ENCODE measurements at places on chromosomes 7 and 10. TPM values are rescaled to one million over a fixed set of nuclear protein-coding genes. Genes with fewer than 3 reads are reported as not detected.

CLDN3 gene
- 35.9 TPM for total RNA-seq

MLXIPL gene
- 6.2 TPM for total RNA-seq

LLCFC1 gene
- 0.37 TPM for total RNA-seq

- no peak for DNase-seq
Observed at GRCh38 chr10:31457858-31458257, 138.8 kb downstream of the ZEB1 start.

DNA sequence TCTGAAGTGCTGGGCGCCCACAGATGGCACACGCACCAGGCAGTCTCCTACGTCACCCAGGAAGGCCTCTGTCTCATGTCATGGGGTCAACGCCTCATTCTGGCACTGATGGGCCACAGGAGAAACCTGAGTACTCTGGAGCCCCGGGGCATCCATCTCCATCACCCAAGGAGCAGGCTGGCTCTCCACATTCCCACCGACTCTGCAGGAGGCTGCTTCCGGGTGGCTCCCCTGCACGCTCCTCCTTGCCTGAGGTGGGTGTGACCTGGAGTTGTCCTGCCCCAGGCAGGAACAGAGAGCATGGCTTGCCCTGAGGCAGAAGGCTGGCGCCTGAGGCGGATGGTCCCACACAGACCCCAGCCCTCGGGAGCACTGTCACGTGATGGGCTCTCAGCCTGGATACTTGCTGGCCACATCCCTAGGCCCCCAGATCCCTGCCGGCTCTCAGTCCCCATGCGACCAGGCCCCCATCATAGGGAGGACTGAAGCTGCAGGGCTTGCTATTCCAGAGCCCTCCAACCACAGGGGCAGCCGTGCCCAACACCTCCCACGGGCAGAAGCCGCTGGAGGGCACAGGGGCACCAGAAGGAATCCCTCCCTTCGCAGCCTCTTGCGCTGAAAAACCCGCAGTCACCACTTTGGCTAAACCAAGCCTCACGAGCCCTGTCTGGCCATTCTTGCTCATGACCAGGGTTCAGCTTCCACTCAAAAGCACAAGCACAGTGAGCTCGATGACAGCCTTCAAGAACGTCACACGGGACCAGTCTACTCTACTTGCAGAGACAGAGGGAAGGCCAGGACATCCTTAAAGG is 80.7 kb downstream of the MAD1L1 start:
- peak; percentile 50 for DNase-seq

DNA sequence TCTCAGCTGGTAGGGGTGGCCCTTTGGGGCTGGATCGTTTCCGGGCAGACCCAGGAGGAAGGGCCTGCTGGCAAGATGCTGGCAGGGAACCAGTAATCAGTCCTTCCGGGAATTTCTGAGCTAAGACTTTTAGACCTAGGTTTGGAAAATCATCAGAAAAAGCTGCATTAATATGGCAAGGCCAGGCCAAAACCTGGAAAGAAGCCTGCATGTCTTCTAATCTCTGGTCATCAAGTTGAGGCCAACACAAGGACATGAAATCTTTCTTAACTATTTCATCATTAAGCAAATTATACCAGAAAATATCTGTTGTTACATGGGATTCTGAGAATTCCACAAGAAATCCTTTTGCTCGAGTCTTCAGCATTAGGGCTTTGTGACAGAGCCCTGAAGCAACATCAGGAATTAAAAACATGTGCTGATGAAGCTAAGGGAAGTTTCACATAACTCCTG is 19.9 kb downstream of the CPA1 start:
- DNase-seq = no peak

DNA sequence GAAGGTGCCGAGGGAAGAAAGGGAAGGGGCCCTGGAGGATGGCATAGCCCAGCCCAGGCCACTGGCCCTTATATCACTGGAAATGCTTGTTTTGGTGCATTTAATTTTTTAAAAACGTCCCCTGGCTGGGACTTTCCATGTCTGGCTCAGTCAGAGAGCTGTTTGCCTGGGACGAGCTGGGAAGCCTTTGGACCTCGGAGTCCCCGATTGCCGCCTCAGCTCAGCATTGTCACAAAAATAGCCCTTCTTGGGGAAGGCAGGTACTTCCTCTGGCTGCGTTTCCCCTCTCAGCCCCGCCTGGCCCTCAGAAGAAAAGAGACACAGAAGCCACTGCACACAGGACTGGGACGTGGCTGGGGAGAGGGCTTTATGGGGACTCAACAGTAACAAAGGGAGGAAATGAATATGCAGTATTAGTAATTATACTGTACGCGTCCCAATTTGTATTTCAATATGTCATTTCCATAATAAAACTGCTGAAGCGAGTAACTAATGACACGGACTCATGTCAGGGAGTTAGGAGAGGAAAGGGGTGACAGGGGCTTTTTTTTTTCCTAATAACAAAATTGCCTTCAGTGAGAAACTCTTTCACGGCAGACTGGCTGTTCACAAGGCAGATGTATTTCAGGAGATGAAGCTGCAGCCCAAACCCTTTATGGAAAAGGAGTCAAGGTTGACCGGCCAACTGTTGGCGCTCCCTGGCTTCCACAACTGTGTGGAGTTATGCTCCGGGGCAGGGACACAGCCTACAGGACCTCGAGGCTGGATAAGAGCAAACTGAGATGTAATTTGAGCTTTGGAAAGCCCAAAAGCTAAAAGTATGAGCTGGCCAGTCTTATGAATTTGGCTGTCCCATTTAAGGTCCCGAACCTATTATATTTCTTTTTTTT is 31.0 kb upstream of the MXI1 start:
- no peak for DNase-seq

GRCh38 chr10:94199565-94199964 is 163.2 kb downstream of the NOC3L start:
- DNase-seq = no peak

DNA sequence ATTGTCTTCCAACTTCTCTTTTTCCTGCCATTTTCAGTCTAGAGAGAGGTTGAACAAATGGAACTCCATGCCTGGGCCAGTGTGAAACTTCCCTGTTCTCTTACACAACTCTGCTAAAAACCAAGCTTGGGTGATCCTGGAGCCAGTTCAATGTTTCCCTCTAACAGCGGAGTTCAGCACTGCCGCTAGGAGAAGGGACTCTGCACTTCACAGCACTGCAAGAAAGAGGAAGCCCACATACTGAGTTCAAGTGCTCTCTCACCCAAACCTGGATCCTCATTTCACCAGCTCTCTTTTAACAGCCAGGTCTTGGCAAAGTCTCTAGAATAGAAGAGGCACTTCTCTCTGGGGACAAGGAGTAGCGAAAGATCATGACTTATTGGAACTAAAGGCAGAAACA is 18.8 kb downstream of the FOXI2 start:
- DNase-seq = no peak

DNA sequence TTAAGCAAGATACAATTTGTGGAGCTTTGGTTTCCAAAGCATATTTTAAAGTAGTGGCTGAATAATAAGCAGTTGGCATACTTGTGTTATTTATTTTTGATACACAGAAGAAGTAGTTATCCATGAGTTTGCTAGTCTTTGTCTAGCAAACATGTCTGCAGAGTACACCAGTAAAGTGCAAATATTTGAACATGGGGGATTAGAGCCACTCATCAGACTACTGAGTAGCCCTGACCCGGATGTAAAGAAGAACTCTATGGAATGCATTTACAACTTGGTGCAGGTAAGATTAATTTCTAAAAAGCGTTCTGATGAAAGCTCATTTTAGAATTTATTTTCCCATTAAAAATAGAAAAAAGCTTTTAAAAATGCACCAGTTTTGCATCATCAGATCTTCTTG is 31.4 kb downstream of the ARMC3 start:
- no peak for DNase-seq

- no peak for DNase-seq
Observed at GRCh38 chr7:140586516-140586915, 54.1 kb downstream of the DENND2A start.

DNA sequence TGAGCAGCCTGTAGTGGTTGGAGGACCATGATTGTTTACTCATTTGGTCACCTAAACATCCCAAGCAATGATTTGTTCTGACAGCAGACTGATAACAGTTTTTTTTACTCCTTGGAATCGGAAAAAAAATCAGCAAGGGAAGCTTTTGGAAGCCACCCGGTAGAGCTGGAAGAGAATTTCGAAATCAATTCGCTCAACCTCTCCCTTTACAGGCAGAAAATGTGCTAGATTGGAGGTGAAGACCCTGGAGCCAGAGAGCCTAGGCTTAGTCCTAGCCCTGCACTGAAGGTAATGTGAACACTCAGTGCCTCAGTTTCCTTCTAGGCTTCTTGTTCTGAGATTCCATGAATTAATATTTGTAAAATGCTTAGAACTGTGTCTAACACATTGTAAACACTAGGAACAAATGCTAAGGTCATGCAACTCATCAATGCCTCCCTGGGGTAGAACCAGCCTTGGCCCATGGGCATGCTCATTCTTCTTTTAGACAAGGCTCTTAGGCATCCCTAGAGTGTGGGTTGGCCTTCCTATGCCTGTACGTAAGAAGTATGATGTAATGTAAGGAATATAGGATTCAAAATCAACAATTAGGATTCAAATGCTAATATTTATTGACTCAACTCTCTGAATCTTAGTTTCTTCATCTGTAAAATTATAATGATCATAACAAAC is 52.7 kb downstream of the MET start:
- no peak for DNase-seq

GRCh38 chr7:135282561-135283254 is 49.1 kb downstream of the STRA8 start:
- DNase-seq = no peak

DNA sequence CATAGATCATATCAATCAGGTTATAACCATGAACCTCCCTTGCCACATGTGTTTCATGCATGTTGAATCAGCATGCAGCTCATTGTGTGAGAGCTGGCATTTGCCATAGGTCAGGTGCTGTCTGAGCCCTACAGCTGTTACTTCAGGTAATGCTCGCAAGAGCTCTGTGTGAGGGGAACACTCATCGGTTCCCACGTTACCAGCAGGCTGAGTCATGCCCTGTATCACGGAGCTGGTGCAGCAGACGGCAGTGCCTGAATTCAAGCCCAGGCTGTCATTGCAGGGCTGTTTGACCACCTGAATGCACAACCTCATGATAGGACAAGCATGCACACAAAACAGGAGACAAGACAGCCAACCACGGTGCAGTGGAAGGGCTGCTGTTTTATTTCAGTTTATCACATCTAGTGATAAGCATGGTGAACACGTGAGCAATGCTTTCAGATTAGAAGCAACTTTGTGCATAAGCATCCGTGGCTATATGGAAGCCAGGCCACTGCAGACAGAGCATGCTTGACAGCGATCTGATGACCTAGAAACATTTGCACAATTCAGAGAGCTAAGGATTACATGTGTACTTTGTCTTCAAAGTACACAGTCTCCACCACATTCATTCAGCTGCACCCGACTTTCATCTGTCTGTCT is 56.4 kb upstream of the PFKP start:
- DNase-seq = no peak

All from left lung (tissue), 14 donors.